Activated CD4-positive, alpha-beta T cell treated with anti-CD3 and anti-CD28 coated beads for 24 hours (primary cell): ENCODE measurements at places on chromosomes 5 and 9.

DNA sequence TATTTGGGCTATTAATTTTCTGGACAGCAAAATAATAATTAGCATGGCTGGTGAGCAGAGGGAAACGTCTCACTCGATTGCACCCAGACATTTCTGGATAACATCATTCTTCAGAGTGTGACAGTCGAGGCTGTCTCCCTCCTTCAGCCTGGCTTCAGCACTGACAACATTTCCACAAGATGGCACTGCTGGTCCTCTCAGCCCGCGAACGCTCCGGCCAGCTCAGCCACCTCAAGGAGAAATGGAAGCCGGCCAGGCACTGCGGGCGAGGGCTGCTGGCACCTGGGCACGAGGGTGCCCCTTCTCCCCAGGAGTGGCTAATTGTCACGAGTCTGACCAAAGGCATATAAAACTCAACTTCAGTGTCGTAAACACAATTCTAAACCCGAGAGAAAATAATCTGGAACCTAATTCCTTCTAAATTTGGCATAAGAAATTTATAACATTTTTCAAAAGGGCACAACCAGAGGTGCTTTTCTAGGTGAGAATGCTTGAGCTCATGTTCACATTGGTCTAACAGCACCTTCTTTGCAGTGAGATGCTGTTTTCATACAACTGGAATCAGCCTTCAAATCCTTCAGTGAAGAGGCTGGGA is 65.9 kb downstream of the DAP start:
- DNase-seq, result no peak

GRCh38 chr9:133692364-133692985 is 45.7 kb downstream of the SARDH start:
- no peak for DNase-seq

DNA sequence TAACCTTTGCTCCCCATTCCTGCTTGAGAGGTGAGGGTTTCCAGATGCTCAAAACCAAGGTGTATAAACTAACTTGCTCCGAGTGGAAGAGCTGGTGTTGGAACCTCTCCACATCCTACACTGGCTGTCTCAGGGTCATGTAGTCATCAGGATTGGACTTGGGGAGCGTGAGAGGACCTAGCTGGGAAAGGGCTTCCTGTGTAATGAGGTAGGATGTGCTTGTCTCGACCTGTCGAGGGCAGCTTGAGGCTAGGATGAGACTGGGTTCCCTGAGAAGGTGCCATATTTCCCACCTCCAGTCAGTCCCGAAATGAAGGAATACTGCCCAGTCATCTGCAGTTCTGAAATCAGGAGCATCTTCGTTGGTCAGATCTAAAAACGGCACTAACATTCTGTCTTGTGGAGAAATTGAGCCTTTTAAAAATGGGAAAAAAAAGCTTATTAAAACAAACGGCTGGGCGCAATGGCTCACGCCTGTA is 1.3 kb downstream of the CCNI2 start:
- no peak for DNase-seq

- no peak for DNase-seq
Observed at GRCh38 chr5:42321785-42322184, 101.5 kb upstream of the GHR start.

GRCh38 chr9:137188490-137189296 is at the start of the genes ANAPC2 and SSNA1:
ANAPC2 (minus strand) TSS chr9:137188560; CDS start chr9:137188532, 28 bp downstream.
SSNA1 (plus strand) TSS chr9:137188676; CDS start chr9:137188727, 51 bp downstream.
- peak; percentile 90 for DNase-seq

DNA sequence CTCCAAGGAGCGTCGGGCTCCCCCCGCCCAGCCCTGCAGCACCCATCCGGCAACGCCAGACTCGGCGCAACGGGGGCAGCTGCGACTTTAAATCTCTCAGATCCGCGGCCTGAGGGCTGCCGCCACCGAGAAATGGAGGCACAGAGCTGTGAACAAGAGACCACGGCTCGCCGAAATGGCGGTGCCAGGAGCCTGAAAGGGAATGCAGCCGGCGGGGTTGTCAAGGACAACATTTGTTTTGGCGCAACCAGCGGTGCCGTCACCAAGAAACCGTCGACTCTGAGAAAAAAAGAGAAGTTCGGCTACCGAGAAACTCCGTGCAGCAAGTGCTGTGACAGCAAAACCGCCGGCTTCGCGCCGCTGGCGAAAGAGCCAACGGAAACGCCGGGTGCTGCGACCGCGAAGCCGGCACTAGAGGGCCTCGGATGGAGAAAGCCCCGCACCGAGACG is 2.1 kb upstream of the ANXA2R start:
- peak; percentile 59 for DNase-seq

GRCh38 chr9:28464481-28465216 is 891.4 kb upstream of the C9orf72 start:
- DNase-seq, result no peak

DNA sequence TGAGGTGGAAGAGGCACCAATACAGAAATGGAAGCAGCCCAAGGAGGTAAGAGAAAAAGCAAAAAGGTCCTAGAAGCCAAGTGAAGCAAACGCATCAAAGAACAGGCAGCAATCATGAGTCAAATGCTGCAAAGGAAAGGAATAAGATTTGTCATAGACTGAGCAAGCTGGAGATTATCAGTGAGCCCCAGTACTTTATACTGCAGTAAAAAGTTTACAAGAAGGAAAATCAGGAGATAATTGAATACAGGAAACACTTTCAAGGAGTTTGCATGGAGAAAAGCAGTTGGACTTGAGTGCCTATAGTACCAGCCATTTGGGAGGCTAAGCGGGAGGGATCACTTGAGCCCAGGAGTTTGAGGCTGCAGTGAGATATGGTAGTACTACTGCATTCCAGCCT is 7.2 kb upstream of the HAVCR1 start:
- DNase-seq, result no peak

DNA sequence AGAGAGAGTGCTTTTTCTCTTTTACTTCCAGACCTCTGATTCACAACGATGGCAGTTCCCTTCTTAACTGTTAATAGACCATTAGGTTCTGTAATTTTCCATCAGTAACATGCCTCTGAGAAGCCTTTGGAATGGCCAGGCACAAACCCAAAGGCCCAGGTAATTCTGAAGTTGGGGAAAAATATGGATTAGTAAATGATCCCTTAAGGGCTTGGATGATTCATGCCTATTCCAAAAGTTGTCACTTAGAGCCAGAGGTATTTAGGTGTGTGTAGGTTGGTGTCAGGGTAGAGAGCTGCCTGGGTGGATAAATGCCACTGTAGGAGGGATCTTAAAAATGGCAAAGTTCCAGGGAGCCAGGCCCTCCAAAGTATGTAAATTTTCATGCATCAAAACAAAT is 228.8 kb downstream of the PLK2 start:
- DNase-seq, result no peak

GRCh38 chr9:11135851-11136250 is 523.0 kb upstream of the PTPRD start:
- no peak for DNase-seq

GRCh38 chr5:93153461-93153860 is 427.6 kb downstream of the NR2F1-AS1 start:
- no peak for DNase-seq

DNA sequence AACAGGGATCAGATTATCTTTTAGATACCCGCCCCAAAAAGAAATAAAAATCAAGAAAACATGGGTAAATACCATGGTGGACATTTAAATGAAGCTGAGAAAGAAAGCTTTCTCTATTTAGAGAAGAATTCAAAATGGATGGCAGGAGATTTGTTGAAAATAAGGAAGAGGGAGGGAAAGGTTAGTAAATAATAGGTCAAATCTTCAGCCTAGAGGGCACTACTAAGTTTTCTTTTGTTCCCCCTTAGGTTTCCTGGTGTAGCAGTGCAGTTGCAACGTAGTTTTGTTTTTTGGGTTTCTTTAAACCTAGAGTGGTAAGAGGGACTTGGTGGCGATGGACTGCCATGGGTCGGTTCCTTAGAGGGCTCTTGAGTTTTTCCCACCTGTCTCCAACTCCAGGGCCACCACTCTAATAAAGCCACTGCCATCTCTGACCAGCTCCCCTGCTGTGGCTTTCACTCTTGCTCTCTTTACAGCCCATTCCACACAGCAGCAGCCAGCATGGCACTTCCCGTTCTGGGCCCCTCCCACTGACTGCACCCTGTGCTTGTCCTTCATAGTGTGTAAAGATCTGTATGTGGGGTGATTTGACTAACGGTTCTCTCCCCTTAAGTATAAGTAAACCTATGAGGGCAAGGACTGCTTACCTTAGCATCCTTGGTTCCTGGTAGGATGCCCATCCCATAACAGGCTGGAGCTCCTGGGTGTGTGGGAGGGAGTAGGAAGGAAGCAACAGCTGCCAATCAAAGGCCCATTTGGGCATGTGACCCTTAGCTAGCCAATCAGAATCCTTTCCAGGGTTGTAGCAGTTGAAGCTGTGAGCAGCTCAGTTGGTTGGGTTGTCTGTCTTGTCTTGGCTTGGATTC is 118.3 kb downstream of the SLC1A3 start:
- no peak for DNase-seq

GRCh38 chr9:101138509-101138908 is 110.0 kb downstream of the PLPPR1 start:
- DNase-seq, result no peak

GRCh38 chr5:24162343-24162742 is 482.4 kb downstream of the CDH10 start:
- DNase-seq, result no peak

DNA sequence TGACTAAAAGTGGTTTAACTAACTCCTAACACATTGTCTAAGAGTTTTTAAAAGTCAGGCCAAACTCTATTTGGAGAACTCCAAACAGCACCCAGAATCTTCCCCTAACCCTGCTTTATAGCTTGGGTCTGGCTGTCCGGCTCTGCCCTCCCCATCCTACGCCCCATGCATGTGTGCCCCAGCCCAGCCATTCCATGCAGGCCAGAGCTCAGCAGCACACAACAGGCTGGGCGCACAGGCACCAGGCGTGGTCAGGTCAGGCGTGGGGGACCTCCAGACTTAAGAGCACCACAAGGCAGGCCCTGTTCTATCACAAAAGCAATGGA is 31.1 kb downstream of the SHB start:
- DNase-seq, result no peak

DNA sequence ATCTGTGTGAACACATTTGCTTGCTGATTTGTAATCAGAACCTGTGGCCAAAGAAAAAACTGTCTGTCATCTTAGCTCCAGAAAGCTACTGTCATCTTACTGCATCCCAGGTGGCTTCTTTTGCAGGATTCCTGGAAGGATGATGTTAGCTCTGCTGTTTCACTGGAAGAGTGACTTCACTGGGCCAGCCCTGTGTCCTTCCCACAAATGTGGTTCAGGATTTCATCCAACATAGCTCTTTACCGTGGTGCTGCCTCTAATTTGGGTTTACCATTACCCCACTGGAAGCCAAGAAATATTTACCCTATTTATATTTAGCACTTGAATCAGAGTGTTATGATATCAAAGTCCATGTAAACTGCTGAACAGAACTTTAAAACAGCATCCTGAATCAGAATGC is 501.0 kb downstream of the GADD45G start:
- DNase-seq, result no peak

DNA sequence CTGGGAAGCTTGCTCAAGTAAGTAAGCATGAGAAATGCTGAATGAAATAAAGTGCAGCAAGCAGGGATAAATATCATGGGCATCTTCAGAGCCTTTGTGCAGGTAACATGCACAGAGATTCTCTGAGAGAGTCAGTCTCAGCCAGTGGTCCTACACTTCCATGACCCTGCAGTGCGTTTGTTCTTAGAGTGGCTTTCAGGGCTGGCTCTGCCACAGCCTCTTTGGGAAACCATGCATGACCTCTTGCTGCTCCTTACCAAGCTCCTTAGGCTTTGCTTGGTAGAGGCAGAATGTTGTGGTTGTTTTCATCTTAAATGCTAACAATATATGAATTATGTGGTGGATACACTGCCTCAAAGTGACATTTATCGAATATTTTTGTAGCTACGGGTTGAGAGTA is 5.4 kb downstream of the SYK start:
- no peak for DNase-seq

DNA sequence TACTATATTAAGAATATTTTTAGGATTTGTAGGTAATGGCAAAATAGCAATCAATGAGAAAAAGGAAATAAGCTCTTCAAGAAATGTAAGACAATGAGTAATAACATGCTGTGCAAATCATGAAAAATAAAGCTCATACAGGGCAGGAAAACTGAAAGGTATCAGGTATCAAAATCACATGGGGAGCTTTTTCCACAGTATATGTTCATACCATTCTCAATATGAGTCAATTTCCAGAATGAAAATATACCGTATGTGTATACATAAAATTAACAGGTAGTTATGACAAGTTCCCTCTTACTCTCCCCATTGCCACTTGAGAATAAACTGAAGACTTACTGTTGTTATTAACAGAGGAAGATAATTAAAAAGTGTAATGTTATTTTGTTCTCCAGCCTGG is 35.9 kb downstream of the EFCAB9 start:
- DNase-seq, result no peak

DNA sequence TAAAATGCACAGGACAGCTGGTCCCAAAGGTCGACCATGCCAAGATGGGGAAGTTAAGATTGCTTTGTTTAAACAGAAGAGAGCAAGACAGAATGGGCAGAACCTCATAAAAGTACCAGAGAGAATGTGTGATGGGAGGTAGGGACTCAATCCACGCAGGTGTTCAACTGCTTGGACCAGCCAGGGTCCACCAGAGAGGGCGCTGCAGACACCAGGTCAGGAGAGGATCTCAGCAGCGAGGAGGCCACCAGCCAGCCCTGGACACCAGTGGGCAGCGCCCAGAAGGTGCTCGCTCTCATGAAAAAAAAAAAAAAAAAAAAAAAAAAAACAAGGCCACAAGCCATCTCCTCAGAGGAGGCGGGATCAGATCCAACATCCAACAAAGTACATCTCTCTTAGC is 81.8 kb downstream of the SHC3 start:
- no peak for DNase-seq

DNA sequence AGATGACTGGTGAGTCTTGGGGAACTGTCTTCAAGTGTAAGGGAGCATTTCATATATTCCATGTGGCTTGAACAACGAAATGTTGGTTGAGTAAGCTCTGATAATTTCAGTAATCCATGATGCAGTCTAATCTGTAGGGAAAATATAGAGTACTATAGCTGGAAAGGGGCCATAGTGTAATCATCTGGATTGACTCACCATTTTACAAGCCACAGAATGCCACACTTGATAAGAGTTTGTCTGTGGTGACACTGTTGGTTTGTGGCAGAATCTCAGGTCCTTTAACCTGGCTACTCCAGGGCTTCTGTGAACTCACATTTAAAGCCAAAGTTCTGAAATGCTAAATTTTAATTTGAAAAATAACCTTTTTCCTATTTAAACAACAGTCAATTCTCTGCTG is 16.3 kb upstream of the MAML1 start:
- DNase-seq, result no peak

GRCh38 chr9:131892162-131892707 is 152.4 kb upstream of the RAPGEF1 start:
- DNase-seq, result no peak

DNA sequence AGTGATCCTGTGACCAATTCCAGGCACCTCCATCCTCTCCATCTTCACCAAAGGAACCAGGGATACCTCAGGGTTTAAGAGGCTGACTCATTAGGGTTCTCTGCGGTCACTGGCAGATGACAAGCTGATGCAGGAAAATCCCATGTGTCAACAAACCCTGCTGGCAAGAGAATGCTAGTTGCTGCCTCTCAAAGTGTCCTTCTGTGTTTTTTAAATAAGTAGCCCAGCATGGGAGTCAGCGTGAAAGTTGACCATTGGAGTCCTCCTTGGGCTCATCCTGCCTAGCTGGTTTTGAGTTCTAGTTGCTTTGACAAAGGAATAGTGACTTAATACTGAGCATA is 200.2 kb downstream of the SLIT3 start:
- DNase-seq, result no peak

- no peak for DNase-seq
Observed at GRCh38 chr9:124358631-124359030, 56.6 kb downstream of the PSMB7 start.
